ENCODE measurements at places on chromosomes 7 and 10. TPM values are rescaled to one million over a fixed set of nuclear protein-coding genes. Genes with fewer than 3 reads are reported as not detected.

The NOLC1 gene
- total RNA-seq, result 57.5 TPM

The TBX20 gene
- not detected for total RNA-seq

- no peak for ATAC-seq
Measured at GRCh38 chr10:59877191-59877671, 29.1 kb downstream of the CCDC6 start.

GRCh38 chr7:66304536-66304935 is 99.4 kb downstream of the TPST1 start:
- no peak for ATAC-seq

GRCh38 chr10:132616170-132616995 is 78.8 kb downstream of the INPP5A start:
- ATAC-seq, result no peak
